ENCODE measurements at places on chromosomes 6 and 20.

DNA sequence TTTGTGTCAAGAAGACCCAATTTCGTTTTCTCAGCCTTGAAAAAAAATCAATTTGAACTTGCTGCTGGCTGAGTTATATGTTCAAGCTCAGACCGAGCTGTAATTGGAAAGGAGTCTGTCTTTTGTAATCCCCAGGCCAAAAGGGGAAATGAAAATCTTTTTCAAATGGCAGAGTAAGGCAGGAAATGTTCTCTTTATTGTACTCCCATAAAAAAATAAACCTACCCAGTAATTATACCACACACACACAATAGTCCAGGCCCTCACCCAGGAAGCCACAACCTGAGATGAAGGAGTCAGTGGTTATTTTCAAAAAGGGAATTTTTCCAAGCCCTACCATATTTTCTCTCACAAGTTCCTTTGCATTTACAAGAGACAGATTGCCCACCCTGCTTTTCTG is 45.3 kb downstream of the CLIC5 start:
- DNase-seq, result no peak

DNA sequence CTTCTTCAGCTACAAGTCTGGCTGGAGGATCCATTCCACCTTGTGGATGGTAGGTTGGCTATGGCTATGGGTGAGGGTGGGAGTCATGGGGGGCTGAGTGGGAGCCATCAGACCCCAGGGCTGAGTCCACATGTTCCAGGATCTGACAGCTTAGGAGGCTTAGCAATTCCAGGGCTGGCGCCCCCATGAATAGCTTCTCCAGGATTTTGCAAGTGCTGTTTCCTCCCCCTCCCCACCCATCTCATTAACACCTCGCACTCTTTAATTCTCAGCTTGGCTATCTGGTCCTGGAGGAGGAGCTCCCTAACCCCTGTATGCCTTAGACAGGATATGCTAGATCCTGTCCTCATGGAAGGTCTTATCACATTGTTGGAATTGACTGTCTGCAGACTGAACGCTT is 39.0 kb upstream of the ANGPT4 start:
- no peak for DNase-seq

- DNase-seq, result no peak
These were observed 326.7 kb downstream of the BCKDHB start for GRCh38 chr6:80433010-80433672.

DNA sequence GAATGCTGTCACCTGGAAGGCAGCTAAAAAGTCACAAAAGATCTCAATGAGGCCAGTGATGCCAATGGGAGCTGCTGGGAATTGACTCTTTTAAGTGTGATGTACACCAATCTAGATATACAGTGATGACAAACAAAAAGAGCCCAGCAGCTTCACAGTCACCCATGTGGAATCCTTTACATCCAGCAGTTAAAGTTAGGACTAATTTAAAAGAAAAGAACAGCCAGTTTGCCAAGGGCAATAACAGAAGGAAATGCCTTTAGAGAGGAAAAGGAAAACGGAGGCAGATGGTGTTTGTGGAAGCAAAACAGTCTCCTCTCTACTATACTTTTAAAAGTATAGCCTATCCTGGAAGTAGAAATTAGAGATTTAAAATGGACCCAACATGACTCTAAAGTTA is 873.5 kb downstream of the EPHA7 start:
- DNase-seq, result no peak

- no peak for DNase-seq
These were observed 8.5 kb upstream of the REPS1 start for GRCh38 chr6:138996524-138996923.

GRCh38 chr6:56540232-56541029 is 102.3 kb downstream of the DST start:
- DNase-seq, result no peak

Measured in 8988T (cell line).